ENCODE measurements at places on chromosomes 2 and 18.

DNA sequence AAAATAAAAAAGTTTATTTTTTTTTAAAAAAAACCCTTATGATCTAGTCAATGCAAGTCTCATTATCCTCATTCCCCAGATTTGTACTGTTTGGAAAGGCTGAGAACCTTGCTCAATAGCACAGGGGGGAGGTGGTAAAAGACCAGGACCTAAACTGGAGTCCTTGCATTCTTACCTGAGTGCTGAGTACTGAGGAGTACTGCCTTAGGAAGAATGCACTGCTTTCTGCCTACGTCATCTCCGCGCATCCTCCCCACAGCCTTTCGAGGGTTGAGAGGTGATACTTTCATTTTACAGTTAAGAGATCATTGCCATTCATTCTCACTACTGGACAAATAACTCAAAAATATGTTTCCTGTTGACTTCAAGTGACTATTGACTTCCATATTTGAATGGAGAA, 73.8 kb downstream of the MAP3K20 start:
- DNase-seq: no peak

GRCh38 chr2:113858764-113859163, 31.1 kb upstream of the ACTR3 start:
- DNase-seq: no peak

GRCh38 chr2:7419186-7419585, 502.0 kb downstream of the RNF144A start:
- DNase-seq: no peak

GRCh38 chr2:216486271-216486670, 12.4 kb upstream of the RPL37A start:
- no peak for DNase-seq

DNA sequence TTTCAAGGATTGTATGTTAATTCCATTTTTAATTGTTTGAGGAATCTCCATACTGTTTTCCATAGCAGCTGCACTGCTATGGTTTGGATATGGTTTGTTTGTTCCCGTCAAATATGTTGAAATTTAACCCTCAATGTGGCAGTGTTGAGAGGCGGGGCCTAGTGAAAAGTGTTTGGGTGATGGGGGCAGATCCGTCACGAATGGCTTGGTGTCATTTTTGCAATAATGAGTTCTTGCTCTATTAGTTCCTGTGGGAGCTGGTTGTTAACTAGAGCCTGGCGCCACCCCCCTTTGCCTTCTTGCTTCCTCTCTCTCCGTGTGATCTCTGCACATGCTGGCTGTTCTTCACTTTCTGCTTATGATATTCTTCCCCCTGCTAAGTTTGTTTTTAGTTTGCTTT, 71.4 kb upstream of the LDLRAD4 start:
- no peak for DNase-seq

GRCh38 chr2:60676706-60677330, 79.2 kb upstream of the PAPOLG start:
- DNase-seq: peak; percentile 5

DNA sequence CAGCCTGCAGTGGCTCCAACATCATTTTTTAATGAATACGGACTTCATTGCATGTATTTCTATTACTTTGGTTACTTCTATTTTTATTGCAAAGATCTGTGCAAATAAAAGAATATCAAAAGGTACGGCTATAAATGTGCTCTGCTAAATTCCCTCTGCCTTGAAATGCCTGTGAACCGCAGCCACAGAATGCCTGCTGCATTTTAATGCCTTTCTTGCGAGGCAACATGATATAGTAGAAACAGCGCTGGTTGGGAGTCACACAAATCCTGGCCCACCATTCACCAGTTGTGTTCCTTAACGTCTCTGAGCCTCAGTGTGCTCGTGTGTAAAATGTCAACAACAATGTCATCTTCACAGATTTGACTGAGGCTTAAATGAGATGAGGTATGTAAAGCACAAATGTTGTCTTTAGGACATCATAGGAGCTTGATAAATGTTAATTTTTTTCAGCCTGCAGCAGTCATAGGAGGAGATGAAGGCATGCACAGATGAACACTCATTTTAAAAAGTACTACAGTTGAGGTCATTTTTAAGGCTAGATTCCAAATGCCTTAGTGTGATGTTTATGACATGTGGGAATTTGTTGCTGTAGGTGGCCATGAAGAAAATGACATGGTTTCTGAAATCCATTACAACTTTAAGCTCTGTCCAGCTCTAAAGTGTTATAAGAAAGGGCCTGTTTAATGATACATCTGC, 187.6 kb upstream of the NRP2 start:
- no peak for DNase-seq

DNA sequence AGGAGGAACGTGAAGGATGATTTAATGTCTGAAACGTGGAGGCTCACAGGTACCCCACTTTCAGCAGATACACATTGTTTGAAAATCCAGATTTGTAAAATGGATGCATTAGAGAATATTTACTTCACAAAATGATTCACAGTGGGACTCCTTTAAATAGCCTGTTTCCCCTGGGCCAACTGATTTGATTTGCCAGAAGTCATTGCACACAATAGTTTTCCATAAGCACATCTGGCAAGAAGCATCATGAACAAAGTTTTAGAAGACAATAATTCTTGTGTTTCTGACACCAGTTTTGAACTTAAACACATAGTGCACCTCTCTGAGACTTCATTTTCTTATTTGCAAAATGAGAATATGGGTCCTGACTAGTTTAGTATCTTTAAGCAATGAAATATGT, 451.4 kb upstream of the SLC14A2 start:
- no peak for DNase-seq

DNA sequence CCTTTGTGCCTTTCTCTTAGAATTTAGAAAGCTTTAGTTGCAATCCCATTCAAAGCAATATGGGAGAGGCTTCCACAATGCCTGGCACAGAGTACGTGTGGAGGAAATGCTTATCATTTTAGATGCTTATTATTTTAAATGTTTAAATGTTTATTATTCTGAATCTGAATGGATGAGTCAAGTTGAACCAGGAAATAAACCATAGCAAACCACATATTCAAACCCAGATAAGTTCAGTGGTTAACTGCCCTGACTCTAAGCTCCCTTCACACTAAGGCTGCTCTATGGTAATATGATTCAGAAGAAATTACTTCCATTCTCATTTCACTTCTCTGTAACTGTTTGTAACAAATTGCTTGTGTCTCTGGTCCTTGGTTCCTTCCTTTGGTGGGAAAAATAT, 5.2 kb upstream of the PPP4R1 start:
- DNase-seq: peak; percentile 68

GRCh38 chr18:35010993-35011392, 30.2 kb upstream of the MAPRE2 start:
- DNase-seq: no peak

DNA sequence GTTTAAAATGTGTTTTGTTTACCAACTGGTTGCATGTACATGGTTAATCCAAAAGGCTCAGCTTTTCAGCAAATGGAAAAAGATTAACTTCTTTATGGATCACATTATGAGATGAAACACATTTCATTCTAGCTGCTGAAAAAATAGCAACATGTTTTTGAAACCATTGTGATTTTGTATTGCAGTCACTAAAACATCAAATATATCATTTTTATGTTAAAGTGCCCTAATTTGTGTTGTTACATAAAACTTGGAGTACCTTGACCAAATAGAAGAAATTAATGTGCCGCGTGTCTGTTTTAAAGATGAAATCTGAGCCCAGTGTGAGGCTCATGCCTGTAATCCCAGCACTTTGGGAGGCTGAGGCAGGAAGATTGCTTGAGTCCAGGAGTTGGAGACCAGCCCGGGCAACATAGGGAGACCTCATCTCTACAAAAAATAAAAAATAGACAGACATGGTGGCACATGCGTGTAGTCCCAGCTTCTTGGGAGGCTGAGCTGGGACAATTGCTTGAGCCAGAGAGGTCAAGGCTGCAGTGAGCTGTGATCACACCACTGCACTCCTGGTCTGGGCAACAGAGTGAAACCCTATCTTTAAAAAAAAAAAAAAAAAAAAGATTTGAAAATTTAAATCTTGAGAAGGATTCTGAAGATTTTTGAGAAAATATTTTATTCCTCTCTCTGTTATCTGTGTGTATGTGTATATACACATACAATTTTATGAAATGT, 96.6 kb downstream of the FMNL2 start:
- DNase-seq: no peak

- no peak for DNase-seq
Measured at GRCh38 chr2:69694894-69695849, 46.8 kb upstream of the ANXA4 start.

- DNase-seq: no peak
Measured at GRCh38 chr2:105887256-105887655, 142.5 kb downstream of the NCK2 start.

DNA sequence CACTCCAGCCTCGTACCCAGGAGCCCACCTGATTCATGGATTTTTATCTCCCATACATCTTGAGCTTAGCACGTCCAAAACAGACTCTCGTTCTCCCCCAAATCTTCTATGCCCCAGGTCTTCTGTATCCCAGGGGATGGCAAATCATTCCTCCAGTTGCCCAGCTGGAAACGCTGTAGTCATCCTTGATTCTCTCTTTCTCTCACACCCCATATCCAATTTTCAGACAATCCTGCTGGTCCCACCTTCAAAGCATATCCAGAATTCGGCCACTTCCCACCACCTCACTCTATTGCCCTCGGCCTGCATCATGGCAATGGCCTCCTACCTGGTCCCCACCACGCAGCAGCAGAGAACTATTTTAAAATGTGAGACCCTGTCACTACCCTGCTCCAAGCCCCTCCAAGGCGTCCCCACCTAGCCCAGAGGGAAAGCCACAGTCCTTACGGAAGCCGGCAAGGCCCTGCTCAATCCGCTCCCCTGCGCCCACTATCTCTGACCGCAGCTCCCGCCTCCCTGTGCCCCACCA, 1.4 kb upstream of the GRHL1 start:
- DNase-seq: no peak

DNA sequence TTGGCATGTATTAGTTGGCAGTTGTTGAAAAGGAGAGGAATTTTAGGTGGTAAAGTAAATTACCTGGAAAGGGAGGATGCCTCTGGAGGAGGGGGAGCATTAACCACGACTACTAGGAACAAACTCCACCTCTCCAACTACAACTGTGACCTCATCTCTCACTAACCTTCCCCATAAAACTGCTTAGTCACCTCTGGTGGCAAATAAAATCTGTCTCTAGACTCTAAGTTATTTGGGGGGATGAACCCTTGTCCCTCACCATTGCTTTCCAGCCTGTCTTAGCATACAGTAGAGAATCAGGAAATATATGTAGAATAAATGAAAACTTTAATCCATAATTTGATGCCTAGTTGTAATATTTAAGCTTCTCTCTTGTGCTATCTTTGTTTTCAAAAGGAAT, 27.6 kb upstream of the MYO1B start:
- peak; percentile 55 for DNase-seq

GRCh38 chr2:99888617-99889016, 253.8 kb downstream of the AFF3 start:
- DNase-seq: no peak

DNA sequence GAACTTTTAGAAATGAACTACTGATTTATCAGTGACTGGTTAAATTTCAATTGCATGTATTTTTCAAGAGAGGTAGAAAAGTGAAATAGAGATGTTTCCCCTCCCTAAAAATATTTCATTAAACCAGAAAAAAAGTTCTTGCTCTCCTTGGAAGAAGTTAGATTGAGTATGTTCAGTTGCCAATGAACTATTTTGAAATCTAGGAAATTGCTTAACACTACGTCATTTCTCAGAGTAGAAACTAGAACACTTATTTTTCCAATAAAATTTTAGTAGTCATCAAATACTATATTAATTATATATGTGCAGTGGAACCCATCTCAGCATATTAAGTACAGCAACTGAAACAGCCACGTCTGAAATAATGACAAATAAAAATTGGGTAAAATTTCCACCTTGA, 51.8 kb upstream of the STAT1 start:
- peak; percentile 52 for DNase-seq

DNA sequence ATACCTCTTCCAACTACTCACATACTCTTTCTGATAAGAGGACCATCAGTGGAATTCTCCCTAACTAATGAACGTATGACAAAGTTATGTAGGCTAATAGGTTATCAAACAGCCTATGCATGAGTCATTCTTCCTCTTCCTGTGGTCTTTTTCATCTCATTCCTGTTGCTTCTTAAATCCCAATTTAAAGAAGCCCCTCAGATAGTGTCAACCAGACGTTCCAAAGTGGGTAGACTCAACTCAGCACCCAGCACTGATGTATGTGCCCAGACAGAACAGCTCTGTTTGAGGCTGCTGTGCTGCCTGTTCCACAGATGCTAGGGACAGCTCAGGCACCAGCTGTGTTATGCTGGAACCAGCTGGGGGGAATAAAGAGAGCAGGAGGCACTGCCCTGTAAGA, 52.6 kb downstream of the CXCR4 start:
- no peak for DNase-seq

DNA sequence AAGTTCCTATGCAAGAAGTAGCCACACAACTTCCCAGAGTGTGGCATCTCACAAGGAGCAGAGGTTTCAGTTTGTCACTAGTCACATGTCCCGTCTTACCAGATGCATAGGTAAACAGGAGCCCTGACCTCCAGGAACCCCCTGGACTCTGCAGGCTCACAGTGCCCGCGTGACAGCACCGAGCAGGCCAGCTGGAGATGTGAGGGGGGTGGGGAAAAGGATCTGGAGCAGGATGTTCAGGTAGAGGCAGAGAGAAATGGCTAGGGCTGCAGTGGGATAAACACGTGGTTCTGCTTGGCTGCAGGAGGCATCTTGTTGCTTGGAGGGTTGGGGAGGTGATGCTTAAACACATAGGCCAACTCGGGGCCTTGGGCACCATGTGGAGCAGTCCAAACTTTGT, 54.2 kb downstream of the IMPA2 start:
- DNase-seq: no peak

- no peak for DNase-seq
Measured at GRCh38 chr2:42792087-42792582, 248 bp downstream of the HAAO start.

DNA sequence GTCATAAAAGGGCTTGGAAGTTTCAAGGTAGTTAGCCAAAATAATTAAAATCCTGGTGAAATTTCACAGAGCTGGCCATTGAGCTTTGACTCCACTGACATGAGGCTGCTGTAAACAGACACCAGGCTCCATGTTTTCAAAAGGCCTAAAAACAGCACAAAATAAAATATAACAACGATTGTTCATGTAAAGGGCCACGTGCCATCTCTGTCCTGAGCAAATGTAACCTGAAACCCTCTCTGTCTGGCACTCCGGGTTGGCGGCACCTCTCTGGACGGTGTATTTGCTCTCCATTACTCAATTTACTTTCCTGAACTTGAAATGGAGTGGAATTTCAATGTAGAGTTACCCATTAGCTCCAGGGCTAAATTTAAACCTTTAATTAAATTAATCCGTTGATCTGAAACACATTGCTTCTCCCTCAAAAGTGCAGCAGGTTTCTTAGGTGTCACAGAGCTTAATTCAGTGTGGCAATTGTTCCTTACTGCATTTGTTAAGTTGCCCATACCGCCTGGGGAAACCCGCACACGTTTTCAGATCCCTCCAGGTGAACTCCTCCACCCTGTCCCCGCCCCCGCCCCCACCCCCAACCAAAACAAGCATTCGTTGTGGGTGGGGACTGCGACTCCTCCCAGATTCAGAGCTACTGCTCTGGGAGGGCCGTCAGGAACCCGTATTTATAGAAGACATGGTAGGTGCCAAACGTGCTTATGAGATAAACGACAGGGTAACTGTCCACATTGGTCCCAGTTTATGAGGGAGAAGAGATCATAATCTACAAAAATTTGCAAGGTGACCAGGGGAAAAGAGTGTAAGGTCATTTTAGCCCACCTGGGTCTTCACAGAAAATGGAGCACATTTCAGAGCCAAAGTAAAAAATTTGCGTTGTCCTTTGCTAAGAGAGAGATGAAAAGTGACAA, 1.2 kb upstream of the CABLES1 start:
- no peak for DNase-seq

- no peak for DNase-seq
Measured at GRCh38 chr2:151900331-151900730, 72.1 kb upstream of the ARL5A start.

Data from OCI-M1 (cell line).